Activated CD4-positive, alpha-beta T cell treated with anti-CD3 and anti-CD28 coated beads, Interleukin-2, amount 10 ng/mL, durations not matched to agents 7 days and 5 days (primary cell): ENCODE measurements at places on chromosomes 4 and X.

- DNase-seq: no peak
Observed at GRCh38 chrX:39112143-39112542, 310.9 kb downstream of the MID1IP1 start.

DNA sequence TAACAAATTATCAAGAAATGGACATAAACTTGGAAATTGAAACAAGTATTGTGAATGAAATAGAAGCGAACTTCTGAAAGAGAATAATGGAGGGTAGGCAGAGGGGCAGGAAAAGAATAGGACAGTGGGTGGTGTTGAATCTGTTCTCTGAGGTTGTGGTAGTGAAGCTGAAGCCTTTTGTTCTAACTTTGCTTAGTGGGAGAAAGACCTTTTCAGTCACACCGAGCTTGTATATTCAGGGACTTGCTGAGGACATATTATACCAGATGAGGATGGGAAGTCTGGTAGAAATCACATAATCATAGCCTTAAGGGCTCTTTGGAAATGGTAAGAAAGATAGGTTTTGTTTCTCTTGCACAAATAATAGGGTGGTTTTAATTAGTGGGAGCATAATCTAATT, 115.4 kb upstream of the NDST4 start:
- no peak for DNase-seq

DNA sequence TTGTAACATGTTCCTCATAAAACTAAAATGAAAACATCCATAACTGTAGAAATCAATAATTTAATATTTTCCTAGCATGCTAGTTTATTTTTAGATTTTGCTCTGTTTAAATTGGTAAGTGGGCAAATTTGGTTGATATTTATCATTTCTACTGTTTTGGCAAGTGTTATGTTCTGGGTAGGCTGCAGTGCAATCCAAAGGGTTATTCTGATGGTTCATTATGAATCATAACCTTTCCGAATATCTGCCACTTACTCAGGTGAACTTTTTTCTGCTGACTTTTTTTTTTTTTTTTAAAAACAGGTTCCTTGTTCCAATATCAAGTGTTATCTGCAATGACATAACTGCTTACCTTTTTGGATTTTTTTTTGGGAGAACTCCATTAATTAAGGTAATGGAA, 52.0 kb downstream of the CDS1 start:
- no peak for DNase-seq

DNA sequence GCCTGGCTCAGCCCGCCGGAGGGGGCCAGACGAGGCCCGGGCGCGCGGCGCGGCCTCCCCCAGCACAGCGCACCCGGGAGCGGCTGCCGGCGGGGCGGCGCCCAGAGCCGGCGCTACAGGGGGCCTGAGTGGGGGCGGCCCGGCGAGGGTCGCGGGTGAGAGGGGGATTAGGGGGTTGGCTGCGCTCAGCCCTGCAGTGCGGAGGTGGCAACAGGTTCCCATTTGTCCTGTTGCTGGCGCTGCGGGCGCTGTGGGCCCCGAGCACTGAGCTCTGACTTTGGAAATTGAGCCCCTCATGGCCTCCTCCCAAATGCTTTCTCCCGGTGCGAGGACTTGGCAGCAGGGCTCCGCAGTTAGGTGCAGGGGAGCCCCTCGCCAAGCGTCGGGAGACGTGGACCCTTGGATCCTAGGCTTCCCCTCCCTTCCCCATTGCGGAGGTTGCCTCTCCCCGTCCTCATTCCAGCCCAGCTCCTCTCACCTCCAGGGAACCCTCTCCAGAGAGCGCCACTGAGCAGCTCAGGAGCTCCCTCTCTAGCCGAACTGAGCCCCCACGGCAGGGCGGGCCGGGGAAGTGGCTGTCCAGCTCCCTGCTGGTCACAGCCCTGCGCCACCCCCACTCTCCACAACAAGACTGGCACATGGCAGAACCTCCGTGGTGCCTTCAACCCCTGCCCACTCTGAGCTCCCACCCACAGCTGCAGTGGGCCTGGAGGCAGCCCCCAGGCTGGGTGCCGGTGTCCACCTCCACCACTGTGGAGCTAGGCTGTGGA, 2.5 kb upstream of the DUSP9 start:
- no peak for DNase-seq

GRCh38 chr4:185210102-185210981, 944 bp downstream of the SNX25 start:
- DNase-seq: peak; percentile 41

- no peak for DNase-seq
Observed at GRCh38 chr4:72255269-72255668, 223.5 kb downstream of the NPFFR2 start.

- no peak for DNase-seq
Observed at GRCh38 chr4:26748811-26749210, 111.8 kb upstream of the STIM2 start.

DNA sequence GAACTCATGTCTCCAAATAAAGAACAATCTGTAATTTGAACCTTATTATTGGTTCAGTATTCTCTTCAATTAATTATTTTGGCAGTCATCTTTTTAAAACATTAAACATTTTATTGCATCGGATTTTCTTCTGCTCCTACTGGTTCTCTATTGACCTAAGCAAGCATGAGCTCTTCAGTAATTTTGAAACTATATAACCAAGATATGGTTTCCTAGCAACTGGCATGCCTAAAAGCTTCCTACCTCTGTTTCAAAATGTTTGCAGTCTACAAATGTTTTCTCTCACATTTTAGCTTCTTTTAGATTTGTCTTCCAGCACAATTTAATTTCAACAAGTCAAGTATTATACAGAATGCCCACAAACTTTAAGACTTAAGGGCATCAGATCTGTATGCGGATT, 371.3 kb downstream of the GPM6A start:
- no peak for DNase-seq

DNA sequence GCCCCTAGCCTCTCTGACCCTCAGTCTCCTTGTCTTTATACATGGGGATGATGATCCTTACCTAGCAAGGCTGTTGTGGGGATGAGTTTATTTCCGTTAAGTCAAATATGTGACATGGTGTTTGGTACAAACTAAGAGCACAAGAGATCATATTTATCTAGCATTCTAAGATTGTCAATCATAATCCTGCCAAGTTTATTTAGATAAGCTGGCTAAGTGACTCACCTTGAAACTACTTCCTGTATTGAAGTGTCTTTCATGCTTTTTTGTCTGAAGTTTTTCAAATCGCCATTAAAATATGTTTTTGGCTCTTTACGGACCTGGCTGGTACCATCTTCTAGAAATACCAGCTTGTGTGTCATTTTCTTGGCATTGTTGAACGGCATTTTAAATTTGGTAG, 30.7 kb downstream of the MAP7D3 start:
- no peak for DNase-seq

- DNase-seq: no peak
Observed at GRCh38 chr4:155712846-155713245, 46.0 kb upstream of the GUCY1B1 start.

DNA sequence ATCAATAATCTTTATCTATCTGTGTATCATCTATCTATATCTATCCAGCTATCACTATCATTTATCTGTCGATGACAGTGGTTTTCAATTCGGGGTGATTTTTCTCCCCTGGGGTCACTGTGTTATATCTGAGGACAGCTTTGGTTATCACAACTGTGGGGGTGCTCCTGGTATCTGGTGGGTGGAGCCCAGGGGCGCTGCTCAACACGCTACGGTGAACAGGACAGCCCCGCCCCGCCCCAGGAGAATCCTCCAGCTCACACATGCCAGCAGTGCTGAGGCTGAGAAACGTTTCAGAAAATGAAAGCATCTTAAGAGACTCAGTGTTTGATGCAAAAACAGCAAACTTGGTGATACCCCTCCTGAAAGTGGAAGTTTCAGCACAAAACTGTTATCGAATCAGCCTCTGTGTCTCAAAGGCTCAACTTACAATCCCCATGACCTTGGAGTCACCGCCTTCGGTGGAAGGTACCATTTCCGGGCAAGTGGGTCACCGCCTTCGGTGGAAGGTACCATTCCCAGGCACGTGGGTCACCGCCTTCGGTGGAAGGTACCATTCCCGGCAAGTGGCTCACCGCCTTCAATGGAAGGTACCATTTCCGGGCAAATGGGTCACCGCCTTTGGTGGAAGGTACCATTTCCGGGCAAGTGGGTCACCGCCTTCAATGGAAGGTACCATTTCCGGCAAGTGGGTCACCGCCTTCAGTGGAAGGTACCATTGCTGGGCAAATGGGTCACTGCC, 315.3 kb downstream of the DHRSX start:
- DNase-seq: no peak

DNA sequence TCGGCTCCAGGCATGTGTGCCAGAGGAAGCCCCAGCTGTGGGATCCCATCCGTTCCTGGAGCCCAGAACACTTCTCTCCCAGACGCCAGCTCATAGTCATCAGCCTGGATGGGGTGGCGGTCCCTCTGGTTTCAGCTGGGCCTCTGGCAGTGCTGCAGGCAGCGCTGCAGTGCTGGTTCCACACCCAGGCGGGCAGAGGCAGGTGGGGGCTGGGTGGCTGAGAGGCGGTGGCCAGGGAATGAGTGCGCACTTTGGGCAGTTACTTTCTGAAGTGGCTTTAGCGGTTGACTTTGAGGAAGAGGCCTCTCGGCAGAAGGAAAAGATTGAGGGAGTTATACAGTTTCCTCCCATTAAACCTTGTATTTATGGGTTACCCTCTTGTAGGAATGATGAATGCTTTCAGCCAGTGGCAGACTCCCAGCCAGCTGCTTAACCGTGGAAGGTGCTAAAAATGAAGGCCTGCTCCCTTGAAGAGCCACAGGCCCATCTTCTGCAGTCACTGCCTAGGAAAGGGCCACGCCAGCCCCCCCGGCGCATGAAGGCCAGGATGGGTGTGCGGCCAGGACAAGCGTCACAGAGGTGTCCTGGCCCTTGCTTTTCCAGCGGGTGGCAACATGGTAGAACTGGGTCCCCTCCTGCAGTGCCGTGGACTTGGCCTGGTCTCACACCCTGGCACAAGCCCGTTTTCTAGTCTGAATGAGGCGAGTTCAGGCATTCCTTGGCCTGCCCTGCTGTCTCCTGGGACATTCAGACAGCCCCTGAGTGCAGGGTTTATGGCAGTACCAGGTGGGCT, 9.9 kb downstream of the TADA2B start:
- peak; percentile 22 for DNase-seq
